Bladder microvascular endothelial cell (primary cell): ENCODE measurements at places on chromosomes 12 and 14. TPM values are rescaled to one million over a fixed set of nuclear protein-coding genes. Genes with fewer than 3 reads are reported as not detected.

The FGF23 gene
- total RNA-seq, result not detected in 2 replicates

The RFX4 gene
- not detected in 2 replicates for total RNA-seq

The GPR84 gene
- total RNA-seq, result 0.16 TPM in 1 of 2 replicates, not detected in the other

The EIF2S3B gene
- 0.32 and 0.69 TPM in 2 replicates for total RNA-seq

The FAM222A gene
- total RNA-seq, result under 0.01 and 0.25 TPM in 2 replicates

The NEUROD4 gene
- not detected in 2 replicates for total RNA-seq

The FAM186B gene
- under 0.01 and 0.06 TPM in 2 replicates for total RNA-seq

The FSCB gene
- not detected in 2 replicates for total RNA-seq

The OAS1 gene
- total RNA-seq, result 7.1 and 31.3 TPM in 2 replicates

The CABP1 gene
- 0.16 TPM in 1 of 2 replicates, not detected in the other for total RNA-seq

The C1S gene
- 0.16 and 0.82 TPM in 2 replicates for total RNA-seq

The VWF gene
- total RNA-seq, result 1,726 and 3,902 TPM in 2 replicates

The KLHL33 gene
- under 0.01 TPM in 2 replicates for total RNA-seq
